ENCODE measurements at places on chromosomes 3 and 15. TPM values are rescaled to one million over a fixed set of nuclear protein-coding genes. Genes with fewer than 3 reads are reported as not detected.

- no peak overlapping the region for H3K4me3 ChIP-seq
- H3K36me3 ChIP-seq, result no peaks in the 10 kb centered on the region
- DNase-seq, result no peak
- no peak overlapping the region for H3K27ac ChIP-seq
- no peaks in the 10 kb centered on the region for H3K27me3 ChIP-seq
Observed at GRCh38 chr3:103389356-103389755, 954.5 kb downstream of the ZPLD1 start.

- no peaks in the 10 kb centered on the region for H3K27me3 ChIP-seq
- no peak for DNase-seq
- no peak overlapping the region for H3K4me3 ChIP-seq
- no peak overlapping the region for H3K27ac ChIP-seq
Observed at GRCh38 chr3:143875546-143875945, 27.3 kb upstream of the SLC9A9 start.

PRSS50 gene
- not detected for total RNA-seq

GRCh38 chr3:136750897-136751315 is 1.3 kb downstream of the STAG1 start:
- no peaks in the 10 kb centered on the region for H3K27me3 ChIP-seq
- H3K27ac ChIP-seq, result peak overlapping the region; percentile 92
- H3K4me3 ChIP-seq, result peak overlapping the region; percentile 86
- peaks cover 12% of the 10 kb centered on the region for H3K36me3 ChIP-seq
- H3K4me1 ChIP-seq, result peaks cover 43% of the 10 kb centered on the region
- DNase-seq, result no peak

DNA sequence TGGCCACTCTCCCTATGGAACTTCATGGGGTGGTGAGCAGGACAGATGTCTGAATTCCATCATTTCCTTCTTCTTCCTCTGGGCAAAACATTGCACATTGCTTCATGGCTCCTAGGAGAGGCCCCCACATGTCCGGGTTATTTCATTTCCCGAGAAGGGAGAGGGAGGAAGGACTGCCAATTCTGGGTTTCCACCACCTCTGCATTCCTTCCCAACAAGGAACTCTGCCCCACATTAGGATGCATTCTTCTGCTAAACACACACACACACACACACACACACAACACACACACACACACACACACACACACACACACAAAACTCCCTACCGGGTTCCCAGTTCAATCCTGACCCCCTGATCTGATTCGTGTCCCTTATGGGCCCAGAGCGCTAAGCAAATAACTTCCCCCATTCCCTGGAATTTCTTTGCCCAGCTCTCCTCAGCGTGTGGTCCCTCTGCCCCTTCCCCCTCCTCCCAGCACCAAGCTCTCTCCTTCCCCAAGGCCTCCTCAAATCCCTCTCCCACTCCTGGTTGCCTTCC is 1.9 kb downstream of the RHO start:
- H3K4me1 ChIP-seq, result no peaks in the 10 kb centered on the region
- H3K27ac ChIP-seq, result no peak overlapping the region
- H3K36me3 ChIP-seq, result no peaks in the 10 kb centered on the region

All from activated CD8-positive, alpha-beta T cell treated with anti-CD3 and anti-CD28 coated beads, Interleukin-2, amount 10 ng/mL, durations not matched to agents 7 days and 5 days (primary cell).